ENCODE measurements at places on chromosomes 1 and 21.

GRCh38 chr1:86939406-86939805 is 25.0 kb downstream of the HS2ST1 start:
- DNase-seq, result no peak

- no peak for DNase-seq
These were observed 57.5 kb downstream of the IARS2 start for GRCh38 chr1:220151454-220151853.

DNA sequence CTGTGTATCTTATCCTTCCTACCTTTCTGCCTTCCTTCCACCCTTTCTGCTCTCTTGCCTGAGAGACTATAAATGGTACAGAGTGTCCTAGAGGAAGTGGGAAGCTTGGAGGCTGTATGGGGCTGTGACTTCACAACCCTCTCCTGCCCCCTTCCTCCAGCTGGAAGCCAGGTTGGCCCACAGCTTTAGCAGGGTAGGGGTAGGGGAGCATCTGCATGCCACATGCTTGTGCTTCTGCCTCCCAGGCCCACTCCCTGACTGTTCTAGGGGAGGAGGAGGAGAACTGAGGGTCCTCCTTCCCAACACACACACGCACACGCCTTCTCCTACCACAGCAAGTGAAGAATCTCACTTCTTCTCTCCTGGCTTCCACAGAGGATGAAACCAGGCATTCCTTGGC is 3.9 kb upstream of the SLC27A3 start:
- DNase-seq, result no peak

DNA sequence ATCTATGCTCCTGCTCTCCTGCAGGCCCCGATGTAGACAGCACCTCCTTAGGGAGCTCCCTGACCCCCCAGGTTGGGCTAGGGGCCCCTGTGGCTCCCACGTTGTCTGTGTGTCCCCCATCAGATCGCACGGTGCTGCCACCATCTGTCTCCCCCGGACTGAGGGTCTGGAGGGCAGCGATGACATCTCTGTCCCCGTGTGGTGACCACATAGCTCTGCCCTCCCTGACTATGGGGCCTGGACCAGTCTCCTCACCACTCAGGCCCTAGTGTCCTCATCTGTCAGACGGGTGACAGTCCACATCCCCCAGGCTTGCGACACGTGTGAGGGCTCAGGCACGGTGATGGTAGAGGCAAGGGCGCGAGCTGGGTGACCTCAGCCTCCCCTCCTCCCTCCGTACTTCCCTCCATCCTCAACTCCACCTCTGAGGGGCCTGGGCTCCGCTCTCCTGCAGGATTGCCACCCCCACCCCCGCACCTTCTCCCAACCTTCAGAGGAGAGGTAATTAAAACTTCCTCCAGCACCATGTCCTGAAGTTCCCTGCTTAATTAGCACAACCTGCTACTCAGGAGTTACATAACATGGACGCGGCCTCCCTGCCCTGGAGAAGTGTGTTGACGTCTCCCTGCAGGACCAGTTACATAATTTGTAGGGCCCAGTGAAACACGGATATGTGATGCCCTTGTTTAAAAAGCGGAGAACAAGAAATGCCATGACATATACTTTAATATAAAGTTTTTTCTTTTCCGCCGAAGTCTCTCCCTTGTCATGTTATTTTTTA is 288.2 kb downstream of the PTPRU start:
- no peak for DNase-seq

- DNase-seq, result no peak
These were observed 57.7 kb downstream of the NTNG1 start for GRCh38 chr1:107198561-107198960.

DNA sequence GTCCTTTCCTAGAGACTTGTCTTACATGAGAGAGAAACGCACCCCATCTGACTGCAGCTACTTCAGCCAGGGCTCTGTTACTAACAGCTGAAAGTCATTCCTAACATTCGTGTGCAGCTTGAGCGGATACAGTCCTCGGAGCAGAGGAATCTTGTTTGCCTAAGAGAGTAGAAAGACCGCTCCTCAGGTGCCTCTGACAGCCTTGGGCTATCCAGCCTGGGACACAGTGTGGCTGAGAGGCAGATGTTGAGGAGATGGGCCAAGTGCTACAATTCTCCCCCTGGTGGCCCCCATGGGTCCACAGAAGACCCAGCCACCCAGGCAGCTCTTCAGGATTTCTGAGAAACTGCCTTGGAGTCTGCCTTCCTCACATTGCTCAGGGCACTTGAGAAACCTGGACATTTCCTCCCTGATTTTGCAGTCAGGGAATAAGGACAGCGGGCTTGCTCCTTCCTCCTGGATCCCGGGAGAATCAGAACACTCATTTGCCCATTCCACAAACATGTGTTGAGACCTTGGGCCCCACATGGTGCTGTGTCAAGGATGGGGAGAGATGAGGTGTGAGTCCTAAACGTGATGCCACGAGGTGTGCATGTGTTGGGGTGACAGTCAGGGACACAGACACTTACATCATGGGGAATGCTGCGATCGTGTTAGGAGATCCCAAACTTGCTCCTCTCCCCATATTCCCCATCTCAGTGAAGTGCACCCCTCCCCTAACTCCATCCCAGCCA is 13.1 kb downstream of the TRIM62 start:
- DNase-seq, result no peak

DNA sequence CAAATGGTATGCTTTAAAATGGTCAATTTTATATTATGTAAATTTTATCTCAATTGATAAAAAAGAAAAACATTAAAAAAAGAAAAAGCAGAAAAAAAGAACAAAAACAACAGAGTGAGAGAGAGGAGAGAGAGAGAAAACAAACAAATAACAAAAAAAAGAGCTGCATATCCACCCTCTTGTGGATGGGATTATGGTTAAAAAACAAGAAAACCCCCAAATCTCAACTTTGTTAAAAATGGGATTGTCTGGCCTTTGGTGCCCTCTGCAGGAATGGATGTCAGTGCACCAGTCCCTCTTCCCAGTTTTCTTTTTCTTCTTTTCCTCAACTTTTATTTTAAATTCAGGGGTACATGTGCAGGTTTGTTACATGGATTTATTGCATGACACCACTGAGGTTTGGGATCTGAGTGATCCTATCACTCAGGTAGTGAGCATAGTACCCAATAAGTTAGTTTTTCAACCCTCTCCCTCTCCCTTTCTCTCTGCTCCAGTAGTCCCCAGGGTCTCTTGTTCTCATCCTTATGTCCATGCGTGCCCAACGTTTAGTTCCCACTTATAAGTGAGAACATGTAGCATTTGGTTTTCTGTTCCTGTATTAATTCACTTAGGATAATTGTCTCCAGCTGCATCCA is 28.1 kb downstream of the RNF187 start:
- no peak for DNase-seq

- DNase-seq, result no peak
These were observed 177.3 kb upstream of the PTBP2 start for GRCh38 chr1:96544051-96544830.

DNA sequence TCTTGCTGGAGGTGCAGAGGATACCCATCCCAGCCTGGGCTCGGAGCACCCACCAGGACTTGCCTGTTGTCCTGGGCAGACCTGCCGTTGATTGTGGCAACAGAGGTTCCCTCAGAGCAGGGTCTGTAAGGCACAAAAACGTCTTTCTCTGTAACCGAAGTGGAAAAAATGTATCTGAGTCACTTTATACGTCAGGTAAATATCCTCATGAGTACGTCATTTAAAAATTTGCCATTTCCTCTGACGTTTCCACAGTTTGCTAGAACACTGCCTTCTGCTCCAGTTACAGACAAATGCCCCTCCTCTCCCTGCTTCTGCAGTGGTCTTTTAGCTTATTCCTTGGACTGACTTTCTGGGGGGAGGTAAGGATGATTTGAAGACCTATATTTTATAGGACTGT is 326.8 kb downstream of the HHAT start:
- DNase-seq, result no peak

GRCh38 chr1:61742620-61743430 is 545 bp downstream of the PATJ start:
- no peak for DNase-seq

GRCh38 chr1:3869751-3870301 is 12.6 kb downstream of the DFFB start:
- DNase-seq, result no peak

- DNase-seq, result no peak
These were observed 146.9 kb upstream of the C1orf174 start for GRCh38 chr1:4046836-4047461.

DNA sequence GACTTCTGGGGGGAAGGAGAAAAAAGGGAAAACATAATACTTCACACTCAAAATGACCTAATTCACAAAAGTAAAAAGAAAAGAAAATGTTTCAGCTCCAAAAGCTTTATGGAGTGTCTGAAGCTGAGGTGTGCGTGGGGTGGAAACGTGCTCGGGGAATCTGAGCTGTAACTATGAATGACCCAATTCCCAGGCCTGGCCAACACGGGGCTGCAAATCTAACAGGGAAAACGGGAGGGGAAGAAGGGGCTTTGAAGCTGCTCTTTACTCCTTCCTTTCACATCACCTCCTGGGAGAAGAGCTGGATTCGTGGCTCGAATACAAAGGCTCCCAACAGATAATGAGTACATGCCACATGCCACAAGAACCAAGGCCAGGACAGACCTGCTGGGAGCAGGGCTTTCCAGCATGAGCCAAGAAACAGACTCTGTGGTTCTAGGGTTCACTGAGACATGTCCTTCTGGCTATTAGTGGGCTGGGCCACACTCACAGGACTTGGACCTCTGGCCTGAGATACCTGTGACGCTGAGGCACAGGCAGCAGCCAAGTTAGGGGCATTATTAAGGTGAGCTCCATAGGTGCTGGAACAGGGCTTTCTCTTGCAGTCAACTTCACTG is 51.5 kb downstream of the SLC66A1 start:
- DNase-seq, result no peak

DNA sequence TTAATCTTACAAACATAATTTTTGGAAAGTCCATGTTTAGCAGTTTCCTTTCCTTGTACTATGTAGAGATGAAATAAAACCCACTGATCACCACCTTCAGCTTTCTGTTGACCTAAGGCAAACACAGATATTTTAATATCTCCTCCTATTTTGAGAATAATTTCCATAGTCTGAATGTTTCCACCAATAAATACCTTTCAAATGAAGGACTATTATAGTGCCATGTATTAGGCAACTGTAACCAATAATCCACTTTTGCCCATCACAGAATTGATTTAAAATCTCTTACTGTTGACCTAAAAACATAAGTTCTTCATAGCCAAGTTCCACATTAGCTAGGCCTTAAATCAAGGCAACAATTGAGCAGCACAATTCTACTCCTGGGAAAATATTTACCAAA is 1.8 kb downstream of the CDC42BPA start:
- no peak for DNase-seq

GRCh38 chr21:37419228-37419906 is 52.8 kb downstream of the DYRK1A start:
- DNase-seq, result no peak

DNA sequence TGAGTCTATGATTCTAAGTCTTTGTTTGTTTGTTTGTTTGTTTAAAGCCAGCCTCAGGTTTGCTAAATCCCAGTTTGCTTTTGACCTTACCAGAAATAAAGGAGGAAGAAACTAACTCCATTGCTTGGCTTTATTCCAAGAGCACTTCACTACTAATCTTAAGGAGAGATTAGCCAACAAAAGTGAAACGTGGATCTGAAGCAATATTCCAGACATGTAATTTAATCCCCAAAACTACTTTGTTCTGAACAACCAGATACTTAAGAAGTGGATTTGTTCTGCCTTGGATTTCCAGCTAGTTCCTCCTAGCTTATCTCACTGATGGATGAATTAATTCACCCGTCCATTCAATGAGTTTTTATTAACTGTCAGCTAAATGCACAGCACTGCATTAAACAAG is 15.9 kb upstream of the CEP350 start:
- no peak for DNase-seq

DNA sequence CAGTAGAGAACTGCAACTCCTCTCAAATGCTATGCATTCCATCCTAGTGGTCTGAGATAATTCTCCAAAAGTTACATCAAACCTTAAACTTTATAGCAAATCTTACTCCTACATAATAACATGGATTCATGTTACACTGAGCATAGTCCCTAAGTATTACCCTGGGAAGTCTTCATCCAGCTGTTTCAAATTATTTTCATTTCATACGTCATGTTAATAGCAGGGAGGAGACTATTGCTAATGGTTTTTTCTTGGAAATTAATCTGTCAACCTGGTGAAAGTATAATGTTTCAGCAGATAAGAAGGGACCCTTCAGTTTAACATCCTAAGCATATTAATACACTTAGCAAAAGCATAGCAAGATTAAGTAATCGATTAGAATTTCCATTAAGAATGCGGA is 318.1 kb downstream of the USP25 start:
- DNase-seq, result no peak

- no peak for DNase-seq
These were observed 60.0 kb upstream of the EPS8L3 start for GRCh38 chr1:109823543-109824348.

DNA sequence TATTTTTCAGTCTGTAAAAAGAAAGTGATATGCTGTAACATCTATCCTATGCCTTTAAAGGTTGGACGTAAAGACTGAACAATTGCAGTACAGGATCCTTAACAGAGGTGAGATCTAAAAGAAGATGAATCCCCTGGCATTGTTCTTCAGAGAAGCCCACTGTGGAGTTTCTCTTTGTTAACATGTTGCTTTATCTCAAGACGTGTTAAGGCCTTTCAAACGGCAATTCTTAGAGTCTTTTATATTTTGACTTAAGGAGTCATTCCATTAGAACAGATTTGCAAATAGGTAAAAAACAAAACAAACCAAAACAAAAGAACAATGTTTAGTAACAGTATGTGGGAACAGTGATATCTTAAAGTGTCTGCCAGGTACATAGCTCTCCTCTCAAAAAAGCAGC is 225.1 kb upstream of the ZP4 start:
- DNase-seq, result no peak
